Stimulated activated naive CD4-positive, alpha-beta T cell (primary cell): ENCODE measurements at places on chromosomes 12 and 14.
A peak's percentile ranks its signal among the peaks of the same experiment; 100 is the strongest.

DNA sequence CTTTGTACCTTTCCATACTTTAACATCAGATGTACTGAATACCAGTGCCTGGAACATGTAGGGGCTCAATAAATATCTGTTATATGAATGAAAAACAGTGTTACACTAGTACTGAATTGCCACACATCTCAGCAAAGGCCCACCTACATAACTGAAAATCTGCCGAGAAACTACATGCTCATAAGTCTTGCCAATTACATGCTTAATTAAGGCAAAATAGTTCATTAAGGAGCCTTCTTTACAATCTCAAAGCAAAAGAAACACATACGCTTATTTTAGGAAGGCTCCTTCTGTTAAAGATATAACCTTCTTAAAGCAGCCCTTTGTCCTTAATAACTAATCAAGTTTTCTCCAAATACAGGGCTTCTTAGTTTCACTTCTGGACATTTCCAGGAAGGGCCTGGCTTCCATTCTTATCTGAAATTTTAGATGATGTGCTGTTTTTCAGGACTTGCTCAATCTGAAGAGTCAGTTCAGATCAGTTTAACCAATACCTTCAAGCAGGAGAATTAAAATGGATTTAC lies 11.5 kb downstream of the LIMA1 start:
- no peak for DNase-seq

DNA sequence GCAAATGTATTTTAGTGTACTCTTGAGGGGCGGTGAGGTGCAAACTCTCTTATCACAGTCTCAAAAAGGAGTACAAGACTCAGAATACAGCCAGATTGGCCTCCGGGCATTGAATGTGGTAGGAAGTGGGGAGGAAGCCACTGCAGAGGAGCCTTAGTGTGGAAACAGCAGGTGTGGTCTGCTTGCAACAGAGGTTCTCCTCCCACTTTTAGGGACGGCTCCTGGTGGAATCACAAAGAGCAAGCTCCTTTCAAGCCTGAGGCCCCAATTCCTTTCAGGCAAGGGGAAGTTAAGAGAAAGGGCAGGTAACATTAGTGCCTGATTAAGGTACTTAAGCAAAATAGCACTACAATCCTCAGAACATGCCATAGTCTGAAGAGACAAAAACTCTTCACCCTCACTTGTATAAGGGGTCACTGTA lies 23.7 kb upstream of the SLC2A3 start:
- no peak for DNase-seq

GRCh38 chr12:68786929-68787328 lies 21.0 kb upstream of the MDM2 start:
- no peak for DNase-seq

DNA sequence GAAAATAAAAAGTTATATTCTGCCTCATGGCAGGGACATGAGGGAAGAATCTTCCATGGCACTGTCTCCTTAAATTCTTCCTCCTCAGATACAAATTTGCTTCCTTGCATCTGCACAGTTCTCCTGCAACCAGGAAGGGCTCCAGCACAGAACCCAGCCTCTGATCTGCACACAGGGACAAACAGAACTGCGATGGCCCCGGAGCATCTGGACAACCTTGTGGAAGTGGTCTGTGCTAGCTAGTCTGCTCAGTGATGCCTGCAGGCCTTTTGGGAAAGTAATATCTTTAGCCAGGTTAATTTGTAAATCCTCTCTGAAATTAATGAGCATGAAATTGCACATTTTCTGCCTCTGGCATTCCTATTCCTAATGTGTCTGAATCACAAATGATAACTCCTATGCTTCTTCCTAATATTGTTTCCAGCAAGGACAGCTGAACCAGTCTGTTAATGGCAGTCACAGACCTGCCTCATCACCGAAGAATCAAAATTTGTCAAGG lies 74.8 kb downstream of the GRIP1 start:
- DNase-seq, result no peak

DNA sequence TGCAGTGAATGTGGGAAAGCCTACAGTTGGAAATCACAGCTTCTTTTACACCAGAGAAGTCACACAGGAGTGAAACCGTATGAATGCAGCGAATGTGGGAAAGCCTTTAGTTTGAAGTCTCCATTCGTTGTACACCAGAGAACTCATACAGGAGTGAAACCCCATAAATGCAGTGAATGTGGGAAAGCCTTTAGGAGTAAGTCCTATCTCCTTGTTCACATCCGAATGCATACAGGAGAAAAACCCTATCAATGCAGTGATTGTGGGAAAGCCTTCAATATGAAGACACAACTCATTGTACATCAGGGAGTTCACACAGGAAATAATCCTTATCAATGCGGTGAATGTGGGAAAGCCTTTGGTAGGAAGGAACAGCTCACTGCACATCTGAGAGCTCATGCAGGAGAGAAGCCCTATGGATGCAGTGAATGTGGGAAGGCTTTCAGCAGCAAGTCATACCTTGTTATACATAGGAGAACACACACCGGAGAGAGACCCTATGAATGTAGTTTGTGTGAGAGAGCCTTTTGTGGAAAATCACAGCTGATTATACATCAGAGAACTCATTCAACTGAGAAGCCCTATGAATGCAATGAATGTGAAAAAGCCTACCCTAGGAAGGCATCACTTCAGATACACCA lies 24.6 kb downstream of the ZNF26 start:
- DNase-seq, result no peak

- DNase-seq, result no peak
Measured at GRCh38 chr12:107258780-107259179, 165.4 kb upstream of the CRY1 start.

- no peak for DNase-seq
Measured at GRCh38 chr14:36176524-36176923, at the start of gene PTCSC3. Gene PTCSC3 (minus strand): TSS chr14:36176722.

GRCh38 chr12:112839386-112839972 lies 47.9 kb downstream of the RPH3A start:
- DNase-seq, result no peak

DNA sequence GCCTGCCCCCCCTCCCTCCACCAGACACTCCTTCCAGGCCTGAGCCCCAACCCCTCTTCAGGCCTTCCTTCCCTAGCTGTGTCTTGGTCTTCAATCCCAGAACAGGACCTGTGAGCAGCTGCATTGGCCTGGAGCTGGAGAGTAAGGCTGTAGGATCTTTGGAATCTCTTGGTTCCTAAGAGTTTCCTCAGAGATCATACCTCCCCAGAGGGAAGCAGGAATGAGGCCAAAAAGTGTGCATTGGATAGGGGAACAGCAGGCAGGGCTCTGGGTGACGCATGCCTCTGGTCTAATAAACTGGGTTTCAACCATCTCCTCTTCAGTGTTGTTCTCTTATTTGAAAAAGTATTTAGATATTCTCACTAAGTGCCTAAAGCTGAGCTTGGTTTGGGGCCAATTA lies 1.8 kb upstream of the SMARCD1 start:
- no peak for DNase-seq

- DNase-seq, result no peak
Measured at GRCh38 chr12:19915392-19916195, 452.7 kb upstream of the PDE3A start.

DNA sequence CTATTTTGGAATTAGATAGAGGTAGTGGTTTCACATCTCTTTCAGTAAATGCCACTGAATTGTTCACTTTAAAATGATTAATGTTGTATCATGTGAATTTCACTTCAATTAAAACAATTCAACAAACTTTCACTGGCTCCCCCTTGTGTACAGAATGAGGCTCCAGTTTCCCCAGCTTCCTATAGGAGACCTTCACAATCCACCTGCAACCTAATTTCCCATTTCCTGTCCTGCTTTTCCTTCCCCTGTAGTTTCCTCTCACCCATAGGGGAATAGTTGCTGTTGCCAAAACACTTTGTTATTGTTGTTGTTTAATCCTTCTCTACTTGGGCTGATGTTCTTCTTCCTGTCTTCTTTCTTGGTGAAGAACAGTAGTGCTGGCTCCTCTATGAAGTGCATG lies 59.8 kb downstream of the NPAS3 start:
- no peak for DNase-seq

- peak; percentile 42 for DNase-seq
Measured at GRCh38 chr14:104689109-104689880, at the start of gene INF2. Gene INF2 (plus strand): TSS chr14:104689618. CDS start chr14:104701366, 11,748 bp downstream.

DNA sequence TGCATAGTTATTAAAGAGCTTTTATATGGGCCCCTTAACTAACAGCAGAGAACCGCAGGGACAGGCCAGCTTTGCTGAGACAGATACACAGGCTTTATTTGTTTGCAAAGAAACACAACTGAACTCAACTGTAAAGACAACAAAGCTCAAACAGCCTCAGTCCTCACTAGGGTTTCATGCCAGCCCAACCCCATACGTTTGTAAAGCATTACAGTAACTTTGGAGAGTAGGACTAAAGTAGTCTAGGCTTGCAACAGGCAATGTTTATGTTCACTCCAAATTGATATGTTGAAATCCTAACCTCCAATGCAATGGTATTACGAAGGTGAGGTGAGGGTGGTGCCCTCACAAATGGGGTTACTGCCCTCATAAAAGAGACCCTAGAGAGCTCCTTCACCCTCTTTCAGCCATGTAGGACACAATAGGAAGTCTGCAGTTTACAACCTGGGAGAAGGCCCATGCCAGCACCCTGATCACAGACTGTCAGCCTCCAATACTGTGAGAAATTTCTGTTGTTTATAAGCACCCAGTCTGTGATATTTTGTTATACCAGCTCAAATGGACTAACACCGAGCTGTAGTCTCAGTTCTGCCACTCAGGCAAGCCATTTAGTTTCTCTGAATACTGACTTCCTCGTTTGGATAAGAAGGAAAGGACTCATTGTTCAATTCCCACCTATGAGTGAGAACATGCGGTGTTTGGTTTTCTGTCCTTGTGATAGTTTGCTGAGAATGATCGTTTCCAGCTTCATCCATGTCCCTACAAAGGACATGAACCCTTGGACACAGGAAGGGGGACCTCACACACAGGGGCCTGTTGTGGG lies 35.2 kb downstream of the PPM1H start:
- DNase-seq, result no peak

- no peak for DNase-seq
Measured at GRCh38 chr12:120190386-120190785, 4.1 kb downstream of the GCN1 start.

- DNase-seq, result no peak
Measured at GRCh38 chr14:102778338-102779083, 1.3 kb downstream of the TRAF3 start.

GRCh38 chr14:52073251-52073650 lies 4.4 kb upstream of the NID2 start:
- DNase-seq, result no peak

DNA sequence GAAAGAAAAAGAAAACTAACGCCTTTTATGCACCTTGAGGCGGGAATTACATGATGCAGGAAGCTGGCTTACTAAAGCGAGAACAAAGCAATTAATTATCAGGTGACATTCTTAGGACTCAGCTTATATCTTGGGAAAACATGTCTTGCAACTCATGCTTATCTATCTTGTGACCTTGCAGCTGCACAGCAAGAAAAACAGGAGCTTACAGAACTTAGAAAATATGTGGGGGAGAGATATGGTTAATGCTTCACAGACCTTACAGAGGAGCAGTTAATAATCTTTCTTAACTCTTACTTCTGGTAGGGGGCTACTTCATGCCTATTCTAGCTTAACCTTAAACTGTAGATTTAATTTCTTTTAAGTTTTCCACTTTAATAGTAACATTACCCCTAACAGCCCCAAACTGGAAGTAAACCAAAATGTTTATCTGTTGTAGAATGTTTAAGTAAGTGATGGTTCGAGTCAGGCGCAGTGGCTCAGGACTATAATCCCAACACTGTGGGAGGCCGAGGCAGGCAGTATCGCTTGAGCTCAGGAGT lies 13.2 kb upstream of the OR11G2 start:
- DNase-seq, result no peak

DNA sequence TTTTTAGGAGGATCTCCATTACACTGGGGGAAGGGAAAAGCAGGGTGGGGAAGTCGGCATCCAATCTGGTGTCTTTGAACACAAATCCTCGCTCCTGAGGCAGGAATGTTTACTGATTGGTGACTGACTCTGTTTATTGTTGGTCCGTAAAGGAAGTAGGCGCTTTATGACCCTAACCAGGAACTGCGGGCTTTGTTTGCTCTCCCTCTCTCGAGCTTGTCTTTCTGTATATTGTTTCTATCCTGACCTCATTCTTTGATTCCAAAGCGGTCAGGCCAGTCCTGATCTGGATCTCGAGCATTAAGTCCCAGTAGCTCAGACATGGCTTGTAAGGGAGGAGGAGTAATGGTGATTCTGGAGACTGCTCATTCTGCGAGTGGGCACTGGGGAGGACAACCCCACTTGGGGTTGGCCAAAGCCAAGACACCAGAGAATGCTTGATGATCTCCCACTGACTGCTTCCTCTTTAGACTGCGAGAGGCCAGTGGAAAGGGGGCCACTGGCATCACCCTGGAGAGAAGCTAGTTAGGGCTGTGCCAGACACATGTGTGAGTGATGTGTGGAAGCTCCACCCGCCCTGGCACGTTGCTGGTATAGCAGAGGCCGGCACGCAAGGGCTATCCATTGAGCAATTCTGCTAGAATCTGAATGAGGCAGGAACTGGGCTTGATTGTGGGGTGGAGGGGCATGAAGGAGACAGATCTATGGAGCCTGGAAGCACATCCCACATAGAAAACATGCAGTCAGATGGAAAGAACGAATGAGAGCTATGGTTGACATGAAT lies 194.6 kb downstream of the PAX9 start:
- no peak for DNase-seq

- DNase-seq, result no peak
Measured at GRCh38 chr12:114823724-114824123, 139.7 kb upstream of the TBX3 start.

DNA sequence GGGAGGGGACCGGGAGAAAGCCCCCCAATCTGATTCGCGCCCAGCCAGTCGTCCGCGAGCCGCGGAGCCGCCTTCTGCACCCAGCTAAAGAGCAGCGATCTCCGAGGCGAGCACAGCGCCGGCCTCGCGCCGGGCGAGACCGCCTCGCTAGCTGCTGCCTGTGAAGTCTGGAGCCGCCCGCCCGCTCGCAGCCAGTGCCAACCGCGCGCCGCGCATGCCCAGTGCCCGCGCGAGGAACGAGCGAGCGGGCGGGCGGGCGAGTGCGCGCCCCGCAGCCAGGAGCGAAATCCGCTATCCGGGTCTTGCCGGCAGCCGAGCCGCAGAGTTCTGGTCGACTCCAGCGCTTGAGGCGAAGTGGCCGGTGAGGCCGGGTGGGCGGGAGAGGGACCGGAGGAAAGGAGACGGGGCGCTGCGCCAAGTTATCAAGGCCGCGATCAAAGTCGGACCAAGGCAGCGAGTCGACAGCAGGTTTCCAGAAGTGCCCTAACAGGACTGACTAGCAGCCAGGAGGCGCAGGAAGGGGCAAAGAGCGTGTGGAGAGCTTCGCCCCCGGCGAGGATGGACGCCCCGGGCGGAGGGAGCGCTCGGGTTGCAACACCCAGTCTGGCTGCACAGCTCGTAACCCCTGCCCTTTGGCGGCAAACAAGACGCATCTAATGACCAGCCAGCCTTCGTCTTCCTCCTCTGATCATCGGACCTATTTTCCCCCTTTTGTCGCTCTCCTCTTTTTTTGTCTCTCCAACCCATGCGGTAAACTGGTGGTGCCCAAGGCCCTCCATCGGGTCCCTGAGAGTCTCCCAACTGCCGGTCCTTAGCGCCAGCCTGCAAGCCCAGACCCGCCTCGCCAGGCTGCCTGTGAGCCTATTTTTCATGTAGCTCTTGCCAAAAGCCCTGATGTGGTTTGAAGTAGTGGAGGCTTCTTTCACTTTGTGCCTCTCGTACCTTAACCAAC lies at the start of gene EPS8:
Gene EPS8, minus strand, starts transcription at position 169 of the 952 bp plus-strand sequence. CDS start 106,437 bp downstream, outside the sequence.
- peak; percentile 81 for DNase-seq
